ENCODE measurements at places on chromosomes 7 and 10.

DNA sequence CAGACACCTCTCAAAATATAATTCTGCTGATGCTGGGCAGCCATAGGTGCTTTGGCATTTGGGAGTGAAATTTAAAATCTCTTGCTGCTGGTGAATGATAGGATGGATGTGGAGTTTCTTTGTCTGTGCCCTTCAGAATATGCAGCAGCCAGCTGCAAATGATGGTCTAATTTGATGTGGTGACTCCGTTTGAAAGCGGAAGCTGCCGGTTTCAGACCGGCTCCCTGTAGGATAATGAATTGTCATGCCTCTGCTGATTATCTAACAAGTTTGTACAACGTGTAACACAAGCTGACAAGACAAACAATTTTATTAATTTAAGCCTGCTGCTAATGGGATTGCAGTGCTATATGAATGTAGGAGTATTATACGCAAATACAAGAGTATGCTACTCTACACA, 103.5 kb downstream of the SND1 start:
- DNase-seq = no peak

GRCh38 chr10:99742254-99742653, 10.2 kb downstream of the CUTC start:
- DNase-seq = no peak

DNA sequence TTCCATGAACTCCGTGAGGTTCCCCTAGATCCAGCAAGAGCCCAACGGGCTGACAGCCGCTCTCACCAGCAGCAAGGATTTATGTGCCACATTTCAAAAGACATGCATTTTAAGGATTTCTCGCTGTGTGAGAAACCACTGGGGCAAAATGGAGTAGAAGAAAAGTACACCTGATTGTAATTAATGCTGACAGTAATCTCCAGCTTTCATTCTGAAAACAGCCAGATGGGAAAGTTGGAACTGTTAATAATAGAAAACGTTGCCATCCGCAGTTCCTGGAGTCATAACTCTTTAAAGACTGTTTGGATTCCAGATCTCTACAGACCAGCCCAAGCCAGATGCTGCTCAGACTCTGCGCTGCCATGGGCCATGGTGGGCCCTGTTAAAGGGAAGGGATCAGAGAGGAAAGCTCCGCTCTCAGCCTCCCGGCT, 216.9 kb upstream of the GLI3 start:
- DNase-seq = peak; percentile 55

- DNase-seq = peak; percentile 5
Observed at GRCh38 chr10:42952349-42952748, 124.5 kb upstream of the RET start.

DNA sequence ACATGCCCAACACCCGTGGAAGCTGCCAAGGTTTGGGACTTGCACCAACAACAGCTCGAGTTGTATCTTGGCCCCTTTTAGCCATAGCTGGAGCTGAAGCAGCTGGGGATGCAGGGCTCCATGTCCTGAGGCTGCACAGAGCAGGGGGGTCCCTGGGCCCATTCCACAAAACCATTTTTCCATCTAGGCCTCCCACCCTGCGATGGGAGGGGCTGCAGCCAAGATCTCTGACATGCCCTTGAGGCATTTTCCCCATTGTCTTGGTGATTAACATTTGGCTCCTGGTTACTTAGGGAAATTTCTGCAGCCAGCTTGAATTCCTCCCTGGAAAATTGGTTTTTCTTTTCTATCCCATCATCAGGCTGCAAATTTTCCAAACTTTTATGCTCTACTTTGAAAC, 637.8 kb upstream of the VSTM2A start:
- DNase-seq = no peak

GRCh38 chr7:2980401-2981102, 63.1 kb downstream of the CARD11 start:
- DNase-seq = no peak

DNA sequence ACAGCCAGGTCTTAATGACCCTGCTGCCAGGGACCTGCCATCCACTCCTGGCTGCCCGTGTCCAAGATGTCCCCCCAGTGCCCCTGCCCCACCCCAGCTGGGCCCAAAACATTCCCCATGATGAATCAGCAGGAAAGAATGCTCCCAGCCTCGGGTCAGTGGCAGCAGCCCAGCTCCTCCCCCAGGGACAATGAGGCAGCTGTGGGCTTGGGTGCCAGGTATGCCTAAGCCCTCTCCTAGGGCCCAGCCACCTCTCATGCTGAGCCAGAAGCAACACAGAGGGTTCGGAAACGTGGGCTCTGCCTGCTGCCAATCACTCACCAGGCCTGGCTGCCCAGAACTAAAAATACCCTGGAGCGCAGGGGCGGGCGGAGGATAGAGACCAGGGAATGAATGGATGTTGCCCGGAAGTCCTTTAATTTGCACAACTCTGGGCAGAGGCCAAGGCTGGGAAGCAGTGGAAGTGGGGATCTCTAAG, 1.5 kb upstream of the LOXL4 start:
- DNase-seq = peak; percentile 67

DNA sequence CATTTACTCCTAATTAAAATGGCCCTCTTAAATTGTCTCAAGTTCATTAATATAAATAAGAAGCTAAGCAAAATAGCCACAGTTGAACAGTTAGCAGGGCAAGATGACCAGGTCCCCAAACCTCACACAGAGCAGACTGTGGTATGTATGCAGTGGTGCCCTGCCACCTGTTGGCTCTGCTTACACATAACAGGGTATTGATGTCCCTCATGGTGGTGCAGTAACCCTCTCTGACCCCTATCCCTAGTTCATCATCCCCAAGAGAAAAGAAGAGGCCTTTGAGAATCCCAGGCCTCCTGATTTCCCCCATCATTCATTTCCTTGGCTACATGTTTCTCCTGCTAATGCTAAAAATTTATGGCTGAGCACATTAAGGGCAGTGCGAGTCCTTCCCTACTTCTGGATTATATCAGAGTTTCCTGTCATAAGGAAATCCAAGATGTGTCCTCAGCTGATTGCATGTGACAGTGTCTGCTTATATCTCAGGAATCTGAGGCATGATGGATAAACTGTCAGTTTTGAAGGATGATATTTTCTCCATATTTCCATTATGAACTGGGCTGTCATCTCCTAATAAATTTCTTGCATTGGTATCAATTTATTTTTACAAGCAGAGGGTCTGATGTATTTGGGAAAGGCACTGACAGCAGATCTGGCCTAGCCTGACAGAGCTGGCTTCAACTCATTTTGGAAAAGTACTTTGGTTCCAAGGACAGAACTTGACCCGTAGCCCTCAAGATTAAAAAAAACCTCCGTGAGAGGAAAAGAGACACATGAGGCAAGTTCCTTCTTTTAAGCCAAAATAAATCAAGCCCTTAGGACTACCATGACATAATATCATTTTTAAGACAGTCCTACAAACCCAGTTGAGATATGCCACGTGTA, 880.6 kb downstream of the LRMDA start:
- no peak for DNase-seq

DNA sequence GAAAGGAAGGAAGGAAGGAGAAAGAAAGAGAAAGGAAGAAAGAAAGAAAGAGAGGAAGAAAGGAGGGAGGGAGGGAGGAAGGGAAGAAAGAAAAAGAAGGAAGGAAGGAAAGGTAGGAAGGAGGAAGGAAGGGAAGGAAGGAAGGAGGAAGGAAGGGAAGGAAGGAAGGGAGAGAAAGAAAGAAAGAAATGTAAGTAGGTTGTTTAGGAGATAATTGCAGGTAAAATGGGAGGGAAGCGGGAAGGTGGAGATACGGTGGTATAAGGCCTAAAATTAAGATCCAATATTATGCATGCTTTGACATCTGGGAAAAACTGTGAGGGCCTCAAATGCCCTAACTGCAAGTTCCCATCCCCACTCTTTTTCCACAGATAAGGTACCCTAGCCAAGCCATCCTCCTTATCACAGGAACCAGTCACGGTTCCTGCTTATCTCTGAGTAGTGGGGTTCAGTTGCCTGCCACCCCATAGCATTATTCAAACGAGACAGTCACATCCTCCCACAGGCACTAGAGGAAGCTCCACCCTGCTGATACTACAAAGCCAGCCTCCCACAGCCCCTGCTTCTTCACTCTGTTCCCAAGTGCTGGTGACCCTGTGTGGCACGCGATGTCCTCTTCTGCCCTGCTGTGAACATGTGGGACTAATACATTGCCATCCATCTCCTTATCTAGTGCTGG, 28.7 kb downstream of the ST8SIA6 start:
- no peak for DNase-seq

- DNase-seq = no peak
Observed at GRCh38 chr10:98474628-98475027, 27.9 kb upstream of the HPS1 start.

DNA sequence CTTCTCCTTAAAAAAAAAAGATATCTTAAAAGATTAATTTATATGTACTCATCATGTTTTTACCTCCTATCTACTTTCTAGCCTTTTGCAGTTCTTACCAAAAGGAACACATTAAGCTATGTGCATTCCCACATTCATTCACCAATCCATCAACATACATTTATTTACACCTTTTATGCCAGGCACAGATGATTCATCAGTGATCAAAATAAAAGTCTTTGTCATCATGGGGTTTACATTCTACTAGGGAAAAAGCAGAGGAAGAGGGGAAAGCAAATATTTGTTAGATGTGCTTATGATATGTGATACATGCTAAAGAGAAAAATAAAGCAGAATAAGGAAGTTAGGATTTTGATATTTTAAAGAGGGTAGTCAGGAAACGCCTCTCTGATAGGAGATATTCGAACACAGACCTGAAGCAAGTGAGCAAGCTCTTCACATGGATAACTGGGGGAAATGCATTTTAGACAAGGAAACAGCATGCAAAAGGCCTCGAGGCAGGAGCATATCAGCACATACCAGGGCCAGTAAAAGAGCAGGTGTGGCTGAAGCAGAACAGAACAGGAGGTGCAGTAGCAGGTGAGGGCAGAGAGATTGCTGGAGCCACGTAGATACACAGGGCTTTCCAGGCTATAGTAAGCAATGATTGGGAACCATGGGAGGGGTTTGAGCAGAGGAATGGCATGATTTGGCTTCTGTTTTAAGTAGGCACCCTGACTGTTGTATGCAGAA, 67.4 kb downstream of the REEP3 start:
- DNase-seq = no peak

- DNase-seq = peak; percentile 57
Observed at GRCh38 chr10:73771722-73772280, 10.0 kb upstream of the CHCHD1 start.

- no peak for DNase-seq
Observed at GRCh38 chr7:111741811-111742240, 179.5 kb upstream of the IMMP2L start.

DNA sequence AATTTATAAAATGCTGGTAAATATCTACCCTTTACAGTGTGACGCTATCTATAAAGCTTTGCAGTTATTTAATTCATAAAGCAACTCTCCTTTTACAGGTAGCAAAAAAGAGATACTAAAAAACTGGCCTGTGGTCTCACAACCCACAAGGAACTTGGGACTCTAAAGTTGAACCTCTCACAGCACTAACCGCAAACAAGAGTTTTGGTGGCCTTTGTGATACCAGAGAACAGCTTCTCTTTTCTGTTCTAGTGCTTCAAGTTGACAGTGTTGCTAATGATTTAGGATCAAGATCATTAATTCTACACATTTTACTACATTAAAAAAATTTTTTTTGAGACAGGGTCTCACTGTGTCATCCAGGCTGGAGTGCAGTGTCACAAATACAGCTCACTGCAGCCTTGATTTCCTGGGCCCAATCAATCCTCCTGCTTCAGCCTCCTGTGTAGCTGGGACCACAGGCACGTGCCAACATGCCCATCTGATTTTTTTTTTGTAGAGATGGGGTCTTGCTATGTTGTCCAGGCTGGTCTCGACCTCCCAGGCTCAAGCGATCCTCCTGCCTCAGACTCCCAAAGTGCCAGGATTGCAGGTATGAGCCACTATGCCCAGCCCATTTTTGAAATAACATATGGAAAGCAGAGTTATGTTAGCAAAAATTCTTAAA, 56.0 kb upstream of the ST8SIA6 start:
- no peak for DNase-seq

DNA sequence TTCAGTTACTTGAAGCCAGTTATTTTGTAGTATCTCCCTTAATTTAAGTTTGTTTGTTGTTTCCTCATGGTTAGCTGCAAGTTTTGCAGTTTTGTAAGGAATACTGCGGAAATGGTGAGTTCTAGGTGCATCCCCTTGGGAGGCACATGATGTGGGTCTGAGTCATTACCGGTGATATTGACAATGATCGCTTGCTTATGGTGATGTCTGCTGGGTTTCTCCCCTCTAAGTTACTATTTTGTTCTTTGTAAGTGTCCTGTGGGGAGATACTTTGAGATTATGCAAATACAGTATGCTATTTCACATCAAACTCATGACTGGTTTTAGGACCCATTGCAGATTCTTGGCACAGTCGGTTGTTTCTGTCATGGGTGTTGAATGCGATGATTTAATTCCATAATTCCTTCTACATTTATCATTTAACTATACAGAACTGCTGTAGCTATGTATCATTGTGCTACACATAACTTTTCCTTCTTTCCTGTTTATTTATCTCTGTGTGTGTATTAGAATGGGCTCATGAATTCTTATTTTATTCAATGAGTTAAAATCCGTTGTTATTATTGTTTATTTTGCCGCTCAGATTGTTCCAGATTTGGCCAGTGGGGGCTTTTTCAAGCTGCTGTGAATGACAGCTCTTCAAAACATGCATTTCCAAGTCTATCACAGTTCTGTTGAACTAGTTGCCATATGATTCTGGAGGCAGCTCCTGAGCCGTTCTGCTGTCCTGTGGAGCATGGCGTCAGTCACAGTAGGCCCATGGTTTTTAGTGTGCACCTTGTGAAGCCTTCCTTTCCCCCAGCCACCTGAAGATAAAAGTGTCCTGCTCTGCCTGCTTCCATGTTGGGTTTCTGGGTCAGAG, 18.4 kb downstream of the TSPAN14 start:
- no peak for DNase-seq

DNA sequence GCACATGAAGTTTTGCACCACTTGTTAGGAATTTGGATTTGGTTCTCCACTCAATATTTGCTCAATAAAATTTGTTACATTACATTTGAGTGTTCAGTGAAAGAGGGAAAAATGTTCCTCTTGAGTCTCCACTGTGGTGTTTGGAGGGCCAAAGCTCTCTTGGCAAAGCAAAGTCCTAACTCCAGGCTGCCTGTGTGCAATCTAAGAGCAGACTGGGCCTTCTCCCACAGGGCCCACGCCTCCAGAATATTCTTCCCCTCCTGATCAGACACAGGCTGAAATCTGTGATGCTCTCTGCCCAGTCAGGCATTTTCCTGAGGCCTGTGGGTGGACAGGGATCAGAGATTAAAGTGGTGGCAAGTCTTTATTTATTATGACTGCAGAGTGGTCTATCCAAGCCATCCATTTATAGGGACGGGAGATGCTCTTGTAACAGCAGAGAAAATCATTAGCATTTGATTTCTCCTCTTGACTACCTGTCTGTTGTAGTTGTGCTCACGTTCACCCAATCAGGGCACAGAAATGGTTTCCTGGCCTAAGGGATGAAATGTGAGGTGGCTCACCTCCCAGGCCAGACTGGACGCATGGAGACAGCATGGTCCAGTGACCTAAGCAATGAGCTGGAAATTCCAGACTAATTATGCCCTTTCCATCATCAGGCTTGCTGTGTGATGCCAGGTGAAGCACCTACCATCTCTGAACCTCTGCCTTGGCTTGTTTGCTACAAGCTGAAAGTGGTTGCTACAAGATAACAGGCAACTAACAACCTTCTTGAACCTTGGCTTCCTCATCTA, 147.1 kb upstream of the NRBF2 start:
- no peak for DNase-seq

- DNase-seq = no peak
Observed at GRCh38 chr7:46775020-46775419, 806.9 kb downstream of the TNS3 start.

Data from GM04504 (cell line).